ENCODE measurements at places on chromosomes 11 and 22.

- no peak for DNase-seq
- H3K27me3 ChIP-seq = no peaks in the 10 kb centered on the region
- no peak overlapping the region for H3K27ac ChIP-seq
- no peaks in the 10 kb centered on the region for H3K4me1 ChIP-seq
- H3K36me3 ChIP-seq = no peaks in the 10 kb centered on the region
Observed at GRCh38 chr11:71120471-71120896, 131.9 kb downstream of the SHANK2 start.

- no peak overlapping the region for H3K4me3 ChIP-seq
- no peak for DNase-seq
- H3K4me1 ChIP-seq = no peaks in the 10 kb centered on the region
- H3K27ac ChIP-seq = no peak overlapping the region
- no peaks in the 10 kb centered on the region for H3K36me3 ChIP-seq
Observed at GRCh38 chr11:34267417-34267816, 90.4 kb downstream of the ABTB2 start.

DNA sequence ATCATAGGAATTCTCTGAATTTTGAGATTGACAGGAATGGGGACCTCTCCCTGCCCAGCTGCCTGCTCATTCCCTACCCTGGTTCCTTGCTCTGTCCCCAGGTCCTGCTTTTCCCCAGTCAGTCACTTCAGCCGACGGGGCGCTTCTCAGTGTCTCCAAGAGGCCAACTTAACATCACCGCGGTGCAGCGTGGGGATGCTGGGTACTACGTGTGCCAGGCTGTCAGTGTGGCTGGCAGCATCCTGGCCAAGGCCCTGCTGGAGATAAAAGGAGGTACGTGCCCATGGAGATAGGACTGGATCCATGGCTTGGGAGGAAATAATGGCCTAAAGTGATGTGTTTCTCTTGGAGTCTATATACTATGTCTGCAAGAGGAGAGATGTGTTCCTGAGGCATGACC, 7.0 kb downstream of the ROBO3 start:
- no peak overlapping the region for H3K27ac ChIP-seq
- DNase-seq = no peak
- peaks cover 27% of the 10 kb centered on the region for H3K27me3 ChIP-seq
- peaks cover 20% of the 10 kb centered on the region for H3K4me1 ChIP-seq
- H3K4me3 ChIP-seq = no peak overlapping the region
- no peaks in the 10 kb centered on the region for H3K36me3 ChIP-seq

DNA sequence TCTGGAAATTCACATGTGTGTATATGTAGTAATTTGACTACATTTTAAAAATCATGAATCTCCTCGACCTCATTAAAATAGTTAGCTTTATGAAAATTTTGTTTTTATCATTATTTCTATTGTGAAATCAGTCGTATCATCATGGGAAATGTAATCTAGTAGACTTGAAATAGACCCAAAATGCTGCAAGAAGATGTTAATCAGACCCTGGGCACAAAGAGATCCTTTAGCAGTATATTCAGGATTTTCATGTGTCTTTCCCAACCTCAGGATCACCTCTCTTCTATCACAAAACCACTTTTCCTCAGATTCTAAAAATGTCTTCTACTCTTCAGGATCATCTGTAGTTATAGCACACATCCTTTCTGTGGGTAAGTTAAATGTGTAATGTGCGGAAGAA, 74.9 kb upstream of the ADSL start:
- no peak for DNase-seq
- H3K4me1 ChIP-seq = peaks cover 9% of the 10 kb centered on the region
- no peak overlapping the region for H3K4me3 ChIP-seq
- H3K36me3 ChIP-seq = peaks cover 19% of the 10 kb centered on the region
- H3K27ac ChIP-seq = no peak overlapping the region
- H3K27me3 ChIP-seq = no peaks in the 10 kb centered on the region

DNA sequence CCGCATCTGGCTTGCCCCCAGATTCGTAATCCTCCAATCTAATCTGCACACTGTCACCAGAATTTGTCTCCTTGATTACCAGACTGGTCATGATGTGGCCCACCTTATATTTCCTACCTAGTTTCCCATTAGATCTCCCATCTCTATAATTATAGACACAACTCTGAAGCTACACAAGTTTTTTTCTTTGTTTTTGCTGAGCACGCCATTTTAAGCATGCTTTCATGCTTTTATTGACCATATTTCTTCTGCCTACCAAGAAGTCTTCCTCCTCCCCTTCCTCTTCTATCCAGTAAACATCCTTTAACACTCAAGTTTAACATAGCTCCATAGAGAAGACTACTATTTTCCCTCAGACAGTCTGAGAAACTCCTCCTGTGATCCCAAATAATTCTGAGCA, 24.3 kb upstream of the DEPDC7 start:
- no peaks in the 10 kb centered on the region for H3K27me3 ChIP-seq
- no peak for DNase-seq
- H3K27ac ChIP-seq = no peak overlapping the region
- H3K4me3 ChIP-seq = no peak overlapping the region
